ENCODE measurements at places on chromosomes 6 and 20. TPM values are rescaled to one million over a fixed set of nuclear protein-coding genes. Genes with fewer than 3 reads are reported as not detected.

The ARMC2 gene
- polyA plus RNA-seq: 6.0 TPM

The IRF4 gene
- 0.08 TPM for polyA plus RNA-seq

The BFSP1 gene
- polyA plus RNA-seq: 3.6 TPM

The HTR1E gene
- polyA plus RNA-seq: 1.1 TPM

GRCh38 chr6:93900142-93900541 lies 480.8 kb upstream of the EPHA7 start:
- DNase-seq: no peak

- no peak for DNase-seq
These were observed 236.7 kb downstream of the FARS2 start for GRCh38 chr6:5497896-5498578.

DNA sequence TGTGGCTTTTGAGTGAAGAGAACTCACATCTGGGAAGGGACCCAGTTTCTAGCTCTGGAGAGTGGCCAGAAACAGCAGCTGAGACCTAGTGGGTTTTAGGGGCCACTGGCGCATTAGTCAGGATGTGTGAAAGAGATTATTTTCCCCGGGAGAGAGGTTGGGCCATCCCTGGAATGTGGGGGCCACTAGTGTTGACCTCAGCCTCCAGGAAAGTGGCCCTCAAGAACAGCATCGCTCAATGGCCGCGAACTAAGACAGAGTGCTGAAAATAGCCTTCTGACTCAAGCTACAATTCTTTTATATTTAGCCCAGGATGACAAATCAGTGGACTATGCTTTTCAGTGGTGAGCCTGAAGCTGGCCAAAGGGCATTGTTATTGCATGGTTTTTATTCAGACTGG lies 210.4 kb upstream of the RNF24 start:
- DNase-seq: no peak

- no peak for DNase-seq
These were observed 36.0 kb upstream of the AKIRIN2 start for GRCh38 chr6:87738000-87738399.

DNA sequence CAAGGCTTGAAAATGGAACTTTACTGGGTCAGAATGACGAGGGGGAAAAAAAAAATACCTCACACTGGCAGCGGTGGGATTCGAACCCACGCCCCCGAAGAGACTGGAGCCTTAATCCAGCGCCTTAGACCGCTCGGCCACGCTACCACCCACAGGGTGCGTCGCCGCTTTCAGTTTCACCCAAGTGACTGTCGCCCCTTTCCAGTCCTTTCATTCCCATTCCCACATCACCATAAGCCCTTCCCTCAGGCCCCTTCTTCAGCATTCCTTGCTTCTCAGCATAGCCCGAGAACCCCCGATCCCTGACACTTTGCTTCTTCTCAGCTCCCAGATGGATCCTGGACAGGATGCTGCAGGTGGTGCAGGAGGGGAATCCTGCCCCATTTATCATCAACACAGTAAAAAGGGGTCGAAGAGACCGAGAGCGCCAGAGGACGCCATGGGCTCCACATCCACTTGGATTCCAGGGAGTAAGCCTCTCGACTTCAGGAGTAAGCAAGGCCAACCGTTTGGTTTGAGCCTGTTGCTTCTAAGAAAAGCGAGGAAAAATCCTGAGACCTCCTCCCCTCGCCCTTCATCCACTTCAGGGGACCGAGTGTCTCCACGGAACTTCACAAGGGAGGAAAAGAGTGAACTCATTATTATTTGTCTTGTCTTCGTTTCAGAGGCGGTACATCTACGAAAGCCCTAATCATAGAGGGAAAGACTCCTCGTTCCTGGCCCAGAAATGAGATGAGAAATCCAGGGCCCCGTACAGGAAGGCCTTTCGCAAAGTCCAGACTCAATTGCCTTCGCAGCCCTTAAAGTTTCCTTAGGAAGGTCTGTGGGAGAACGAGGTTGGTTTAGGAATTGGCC lies 20.0 kb upstream of the TRIM27 start:
- DNase-seq: peak; percentile 86

DNA sequence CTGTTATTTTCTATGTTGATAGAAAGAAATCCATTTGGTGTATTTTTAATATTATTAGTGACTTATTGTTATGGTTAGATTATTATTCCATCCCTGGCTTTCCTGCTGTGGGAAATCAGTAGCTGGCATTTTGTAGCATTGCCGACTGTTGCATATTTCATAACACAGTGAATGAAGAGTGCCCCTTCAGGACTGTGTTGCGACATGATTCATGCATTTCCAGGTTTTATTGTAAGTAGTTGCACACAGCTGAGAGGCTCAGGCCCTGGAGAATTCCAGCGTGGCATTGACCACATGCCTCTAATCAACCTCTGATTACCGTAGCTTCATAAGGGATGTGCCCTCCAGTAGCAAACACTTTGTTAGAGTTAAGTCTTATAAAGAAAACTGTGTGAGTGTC lies 263.9 kb downstream of the FARS2 start:
- DNase-seq: peak; percentile 70

DNA sequence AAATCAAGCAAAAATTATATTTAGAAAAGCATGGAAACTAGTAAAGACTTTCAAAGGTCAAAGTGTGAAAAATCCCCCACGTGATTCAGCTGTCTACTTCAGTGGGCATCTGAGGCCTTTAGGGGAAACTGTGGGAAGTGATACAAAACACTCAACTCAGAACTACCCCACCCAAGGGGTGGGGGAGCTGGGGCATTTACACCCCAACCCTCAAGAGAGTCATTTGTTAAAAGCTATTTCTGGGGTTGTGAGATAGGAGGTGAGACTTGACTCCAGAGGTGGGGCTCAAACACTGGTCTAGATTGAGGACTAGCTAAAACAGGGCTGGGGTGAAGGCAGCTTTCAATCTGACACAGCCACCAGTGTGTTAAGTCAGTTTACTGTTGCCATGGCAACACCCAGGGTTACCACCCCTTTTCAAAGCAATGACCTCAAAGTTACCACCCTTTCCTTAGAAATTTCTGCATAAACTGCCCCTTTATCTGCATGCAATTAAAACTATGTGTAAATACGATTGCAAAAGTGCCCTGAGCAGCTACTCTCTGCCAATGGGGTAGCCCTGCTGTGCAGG lies 9.9 kb upstream of the GTSF1L start:
- DNase-seq: peak; percentile 18

DNA sequence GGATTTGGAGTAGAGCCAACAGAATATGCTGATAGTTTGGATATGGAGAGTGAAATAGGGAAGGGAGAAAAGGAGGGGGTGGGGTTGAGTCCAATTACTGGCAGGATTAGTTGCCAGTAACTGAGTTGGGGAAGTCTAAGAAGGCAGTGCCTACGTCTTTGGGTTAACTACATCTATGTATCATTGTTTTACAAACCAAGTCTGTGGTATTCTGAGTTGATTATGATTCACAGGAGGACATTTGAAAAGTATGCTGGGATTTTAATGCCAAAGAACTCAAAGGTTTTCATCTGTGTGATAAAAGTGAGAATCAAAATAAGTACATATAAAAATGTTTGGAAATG lies 14.7 kb downstream of the DSE start:
- no peak for DNase-seq

DNA sequence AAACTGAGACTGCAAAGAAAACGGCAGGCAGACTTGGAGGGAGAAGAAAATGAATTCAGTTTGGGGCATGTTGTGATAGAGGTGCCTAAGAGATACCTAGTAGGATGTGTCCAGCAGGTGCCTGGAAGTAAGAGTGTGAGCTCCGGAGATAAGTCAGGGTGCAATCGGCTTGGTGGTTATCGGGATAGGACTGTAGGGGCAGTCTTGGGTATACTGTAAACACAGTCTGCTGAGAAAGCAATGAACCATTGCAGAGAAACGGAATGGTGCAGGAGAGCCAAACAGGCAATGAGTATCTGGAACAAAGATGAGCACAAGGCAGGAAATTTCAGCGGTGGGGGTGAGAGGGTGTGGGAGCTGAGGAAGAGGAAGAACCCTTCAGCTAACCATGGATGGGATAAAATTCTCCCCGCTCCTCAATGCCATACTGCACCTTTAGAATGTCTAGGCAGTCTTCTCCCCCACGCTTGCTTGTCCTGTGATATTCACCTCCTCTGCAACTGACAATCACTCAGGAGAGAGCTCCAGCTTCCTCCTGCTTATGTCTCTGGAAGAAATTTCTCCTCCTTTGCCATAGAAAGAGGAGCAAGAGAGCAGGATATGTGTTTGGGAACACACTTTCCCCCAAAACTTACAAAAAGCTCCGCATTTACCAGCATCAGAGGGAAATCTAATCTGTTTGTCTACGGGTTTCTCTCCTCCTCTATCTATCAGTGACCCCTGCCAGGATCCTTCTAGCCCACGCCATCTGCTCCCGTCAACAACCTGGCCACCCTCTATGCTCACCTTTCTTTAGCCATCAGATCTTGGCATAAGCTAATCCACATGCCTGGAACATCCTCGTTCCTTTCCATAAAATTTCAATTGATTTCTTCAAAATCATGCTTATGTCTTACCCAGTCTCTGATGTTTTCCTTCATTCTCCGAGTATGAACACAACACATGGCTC lies 381.7 kb upstream of the JARID2 start:
- DNase-seq: peak; percentile 37

- no peak for DNase-seq
These were observed 30.5 kb upstream of the RPP40 start for GRCh38 chr6:5034328-5034727.

DNA sequence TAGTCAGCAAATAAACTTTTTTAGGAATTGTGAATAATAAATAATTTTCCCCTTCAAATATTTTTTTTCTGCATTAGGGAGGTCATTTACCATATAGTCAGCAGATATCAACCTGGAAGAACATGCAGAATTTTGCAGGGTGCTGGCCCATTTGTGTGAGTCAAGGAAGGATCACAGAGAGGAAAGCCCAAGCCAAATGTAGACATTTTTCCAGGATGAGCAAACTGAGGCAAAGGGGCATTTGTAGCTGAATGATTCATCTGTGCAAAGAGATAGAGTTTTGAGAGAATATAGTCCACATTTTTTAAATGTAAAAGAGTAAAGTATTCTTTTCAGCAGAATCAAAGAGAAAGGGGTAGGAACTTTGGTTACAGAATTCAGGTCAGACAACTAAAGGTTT lies 555.5 kb upstream of the MARCKS start:
- DNase-seq: no peak
